CD8-positive, alpha-beta memory T cell (primary cell): ENCODE measurements at places on chromosomes 16 and 17. TPM values are rescaled to one million over a fixed set of nuclear protein-coding genes. Genes with fewer than 3 reads are reported as not detected.

DNA sequence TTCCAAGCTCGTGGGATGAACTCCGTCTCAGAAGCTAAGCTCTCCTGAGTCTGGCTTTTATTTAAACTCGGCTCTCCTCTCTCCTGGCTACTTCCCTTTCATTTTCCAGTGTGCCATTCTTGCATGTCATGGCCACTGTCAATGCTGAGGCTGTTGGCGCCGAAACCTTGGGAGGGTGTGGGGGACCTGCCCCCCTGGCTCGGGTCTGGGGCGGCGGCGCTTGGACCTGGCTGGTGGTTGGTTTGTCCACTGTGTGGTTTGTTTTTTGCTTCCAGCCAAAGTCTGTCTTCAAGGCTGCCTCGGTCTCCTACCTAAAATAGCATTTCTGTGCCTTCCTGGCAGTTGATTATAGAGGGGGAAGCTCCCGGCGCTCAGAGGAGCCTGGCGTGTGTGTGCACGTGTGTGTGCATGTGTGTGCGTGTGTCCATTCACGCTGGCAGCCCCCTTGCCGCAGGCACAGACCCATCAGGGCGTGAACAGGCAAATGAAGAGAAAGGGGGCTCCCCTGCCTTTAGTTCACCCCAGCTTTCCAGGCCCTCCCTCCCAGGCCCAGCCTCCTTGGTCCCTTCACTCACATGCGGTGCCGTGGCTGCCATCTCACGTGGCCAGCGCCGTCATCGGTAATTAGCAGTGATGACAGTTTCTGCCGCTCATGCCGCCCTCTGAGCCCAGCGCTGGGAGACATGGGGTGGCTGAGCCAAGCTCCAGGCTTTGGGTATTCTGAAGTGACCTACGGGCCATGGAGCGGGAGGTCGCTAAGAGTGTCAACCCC lies 179.9 kb downstream of the SEC14L1 start:
- DNase-seq, result no peak

The WNT9B gene
- not detected for total RNA-seq

DNA sequence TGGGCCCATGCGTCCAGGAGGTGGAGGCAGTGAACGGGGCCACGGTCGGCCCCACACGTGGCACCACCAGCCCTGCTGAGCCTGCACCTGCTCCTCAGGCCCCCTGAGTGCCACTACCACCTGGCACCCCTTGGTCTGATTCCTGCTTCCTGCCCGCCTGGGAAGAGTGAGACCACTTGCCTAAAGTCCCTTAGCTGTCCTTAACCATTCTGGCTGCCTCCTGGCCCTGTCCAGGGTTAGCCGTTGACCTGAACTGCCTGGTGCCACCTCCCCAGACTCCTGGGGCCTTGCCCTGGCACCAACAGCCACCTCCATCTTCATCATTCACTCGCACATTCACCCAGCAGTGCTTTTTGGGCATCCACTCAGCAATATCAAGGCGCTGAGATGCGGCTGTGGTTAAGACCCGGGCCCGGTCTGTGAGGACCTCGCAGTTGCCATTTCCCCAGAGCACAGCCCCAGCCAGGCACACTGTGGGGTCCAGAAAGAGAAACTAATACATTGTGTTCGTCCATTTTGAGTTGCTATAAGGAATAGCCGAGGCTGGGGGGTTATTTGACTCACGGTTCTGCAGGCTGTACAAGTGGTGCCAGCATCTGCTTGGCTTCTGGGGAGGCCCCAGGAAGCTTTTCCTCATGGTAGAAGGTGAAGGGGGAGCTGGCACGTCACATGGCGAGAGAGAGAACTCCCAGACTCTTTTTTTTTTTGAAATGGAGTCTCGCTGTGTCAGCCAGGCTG lies 318.4 kb downstream of the SEC14L1 start:
- DNase-seq, result no peak

The SLC52A1 gene
- 0.64 TPM for total RNA-seq

DNA sequence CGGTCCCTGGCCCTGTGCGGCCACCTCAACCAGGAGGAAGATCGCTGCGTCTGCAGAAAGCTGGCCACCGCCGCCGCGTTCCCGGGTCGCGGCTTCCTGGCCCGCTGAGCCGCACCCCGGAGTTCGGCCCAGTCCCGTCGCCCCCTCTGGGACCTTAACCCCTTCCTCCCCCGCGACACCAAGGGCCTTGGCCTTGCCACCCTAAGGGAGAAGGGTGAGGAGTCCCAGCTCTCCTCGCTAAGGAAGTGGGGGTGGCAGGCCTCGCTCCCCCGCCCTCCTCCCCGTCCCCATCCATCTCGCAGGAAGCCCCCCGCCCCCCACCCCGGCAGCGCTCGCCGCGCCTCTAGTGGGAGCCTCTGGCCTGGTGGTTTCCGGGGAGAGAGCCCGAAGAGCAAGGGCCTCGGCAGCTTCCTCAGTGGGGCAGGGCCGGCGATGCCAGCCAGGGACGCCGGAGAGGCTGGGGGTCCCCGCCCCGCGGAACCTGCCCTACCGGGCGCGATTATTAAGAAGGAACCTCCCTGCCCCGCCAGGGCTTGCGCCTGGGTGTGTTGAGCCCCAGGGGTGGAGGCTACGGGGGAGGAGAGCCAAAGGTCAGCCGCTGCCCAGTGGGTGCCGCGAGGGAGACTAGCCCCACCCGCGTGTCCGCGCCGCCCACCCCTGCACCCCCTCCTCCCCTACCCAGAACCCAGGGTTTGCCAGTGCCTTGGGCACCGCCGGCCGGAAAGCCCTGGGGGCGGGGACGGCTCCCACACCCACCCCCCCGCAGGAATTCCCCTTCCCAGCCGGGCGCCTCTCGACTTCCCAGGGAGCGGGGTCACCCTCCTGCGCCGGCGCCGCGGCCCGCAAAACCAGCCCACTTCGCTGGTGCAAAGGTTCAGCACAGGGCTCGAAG lies 6.8 kb downstream of the CBX4 start:
- no peak for DNase-seq

DNA sequence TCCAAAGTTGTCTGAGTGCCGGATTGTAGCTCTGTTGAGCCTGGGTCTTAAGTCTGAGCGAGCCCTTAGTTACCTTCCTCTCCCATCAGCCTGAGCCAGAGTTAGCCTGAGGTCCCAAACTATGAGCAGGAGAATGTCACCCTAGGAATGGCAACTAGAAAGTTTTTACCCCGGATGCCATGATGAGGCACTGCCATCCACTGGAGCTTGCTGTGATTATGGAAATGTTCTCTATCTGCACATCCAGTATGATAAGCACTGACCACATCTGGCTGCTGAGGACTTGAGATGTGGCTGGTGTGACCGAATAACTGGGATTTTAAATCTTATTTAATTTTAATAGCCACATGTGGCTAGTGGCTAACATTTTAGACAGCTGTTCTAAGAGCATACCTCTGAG lies 550.0 kb downstream of the CDH13 start:
- no peak for DNase-seq

DNA sequence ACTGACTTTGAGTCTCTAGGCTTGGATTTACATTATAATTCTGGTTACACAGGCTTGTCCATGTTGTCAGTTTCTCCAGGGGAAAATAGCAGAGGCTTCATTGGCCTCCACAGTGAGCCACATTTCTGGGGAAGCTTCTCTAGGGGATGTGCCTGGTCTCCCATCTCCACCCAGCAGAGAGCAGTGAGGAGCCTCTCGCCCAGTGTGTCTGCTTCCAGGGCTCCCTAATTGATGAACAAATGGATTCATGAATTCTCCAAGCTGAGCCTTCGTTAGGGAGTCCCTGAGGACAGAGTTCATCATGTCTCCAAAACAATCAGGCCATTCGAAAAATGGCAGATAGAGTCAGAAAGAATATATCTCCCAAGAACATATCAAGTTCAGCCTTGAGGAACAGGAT lies 162.4 kb upstream of the TOX3 start:
- no peak for DNase-seq

DNA sequence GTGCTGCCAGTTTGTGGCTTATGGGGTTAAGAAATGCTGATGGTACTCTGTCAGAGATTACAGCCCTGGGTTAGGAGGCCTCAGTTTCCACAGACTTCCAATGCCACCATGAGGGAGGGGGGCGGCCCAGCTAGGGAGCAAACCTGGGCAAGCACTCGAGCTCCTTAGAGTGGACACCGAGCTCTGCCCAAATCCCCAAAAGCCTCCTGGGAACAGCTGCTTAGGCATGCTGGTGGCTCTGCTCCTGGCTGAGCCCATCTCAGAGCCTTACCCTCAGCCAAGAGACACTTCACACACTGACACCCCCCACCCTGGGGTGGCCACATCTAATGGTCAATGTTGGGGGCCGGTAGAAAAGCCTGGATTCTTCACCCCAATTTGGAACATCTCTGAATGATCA lies 66.1 kb downstream of the C16orf78 start:
- DNase-seq, result no peak

- DNase-seq, result no peak
Measured at GRCh38 chr17:42817866-42818265, 6.2 kb downstream of the BECN1 start.

DNA sequence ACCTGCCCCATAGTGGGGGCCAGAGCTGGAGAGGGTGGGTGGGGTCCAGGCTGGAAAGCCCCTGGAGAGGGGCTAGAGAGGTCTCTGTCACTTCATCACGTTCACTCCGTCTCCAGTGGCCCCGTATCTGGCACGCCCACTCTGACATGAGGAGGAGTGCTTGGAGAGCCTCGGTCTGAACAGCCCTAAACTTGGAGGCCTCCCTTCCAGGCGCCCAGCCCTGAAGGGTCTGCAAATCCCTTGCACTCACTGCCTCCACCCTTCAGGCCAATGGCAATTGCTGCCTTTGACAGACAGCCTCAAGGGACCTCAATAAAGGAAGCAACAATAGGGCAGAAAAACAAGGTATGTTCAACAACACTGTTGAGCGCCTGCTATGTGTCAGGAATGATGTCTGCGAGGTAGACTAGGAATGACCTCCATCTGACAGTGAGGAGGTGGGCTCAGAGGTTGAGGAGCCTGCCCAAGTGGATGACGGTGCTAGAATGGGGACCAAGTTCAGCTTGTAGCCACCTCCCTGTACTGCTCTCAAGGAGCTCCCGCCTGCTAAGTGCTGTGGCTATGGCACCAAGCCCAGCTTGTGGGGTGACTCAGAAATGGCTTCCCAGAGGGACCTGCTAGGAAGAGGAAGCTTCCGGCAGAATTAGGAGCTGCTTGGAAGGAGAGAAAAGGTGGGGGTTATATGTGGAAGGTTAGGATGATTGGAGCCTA lies 2.9 kb upstream of the EPX start:
- DNase-seq, result no peak

DNA sequence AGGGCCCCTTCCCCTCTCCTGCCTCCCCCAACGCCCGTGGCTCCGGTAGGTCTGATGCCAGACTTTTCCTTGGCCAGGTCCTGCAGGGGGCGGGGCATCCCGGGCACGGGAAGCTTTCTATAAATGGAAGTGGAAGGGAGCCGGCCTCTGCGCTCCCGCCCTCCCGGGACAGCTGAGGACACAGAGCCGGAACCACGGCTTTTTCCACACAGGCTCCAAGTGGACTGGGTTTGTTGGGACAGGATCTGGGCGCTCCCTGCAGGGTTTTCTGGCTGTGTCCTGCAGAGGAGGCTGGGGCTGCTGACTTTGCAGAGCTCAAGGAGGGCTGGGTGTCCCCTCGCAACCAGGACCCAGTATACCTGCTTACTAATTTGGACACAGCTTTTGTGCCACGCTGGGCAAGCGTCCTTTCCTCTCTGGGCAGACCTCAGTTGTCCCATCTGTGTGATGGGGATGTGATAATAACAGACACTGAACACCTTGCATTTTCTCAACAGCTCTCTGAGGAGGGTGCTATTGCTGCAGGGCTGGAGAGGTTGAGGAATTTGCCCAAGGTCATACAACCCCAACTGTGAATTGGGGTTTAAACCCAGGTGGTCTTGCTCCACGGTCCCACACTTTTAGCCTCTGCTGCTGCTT lies 1.8 kb downstream of the TNS4 start:
- DNase-seq, result no peak

DNA sequence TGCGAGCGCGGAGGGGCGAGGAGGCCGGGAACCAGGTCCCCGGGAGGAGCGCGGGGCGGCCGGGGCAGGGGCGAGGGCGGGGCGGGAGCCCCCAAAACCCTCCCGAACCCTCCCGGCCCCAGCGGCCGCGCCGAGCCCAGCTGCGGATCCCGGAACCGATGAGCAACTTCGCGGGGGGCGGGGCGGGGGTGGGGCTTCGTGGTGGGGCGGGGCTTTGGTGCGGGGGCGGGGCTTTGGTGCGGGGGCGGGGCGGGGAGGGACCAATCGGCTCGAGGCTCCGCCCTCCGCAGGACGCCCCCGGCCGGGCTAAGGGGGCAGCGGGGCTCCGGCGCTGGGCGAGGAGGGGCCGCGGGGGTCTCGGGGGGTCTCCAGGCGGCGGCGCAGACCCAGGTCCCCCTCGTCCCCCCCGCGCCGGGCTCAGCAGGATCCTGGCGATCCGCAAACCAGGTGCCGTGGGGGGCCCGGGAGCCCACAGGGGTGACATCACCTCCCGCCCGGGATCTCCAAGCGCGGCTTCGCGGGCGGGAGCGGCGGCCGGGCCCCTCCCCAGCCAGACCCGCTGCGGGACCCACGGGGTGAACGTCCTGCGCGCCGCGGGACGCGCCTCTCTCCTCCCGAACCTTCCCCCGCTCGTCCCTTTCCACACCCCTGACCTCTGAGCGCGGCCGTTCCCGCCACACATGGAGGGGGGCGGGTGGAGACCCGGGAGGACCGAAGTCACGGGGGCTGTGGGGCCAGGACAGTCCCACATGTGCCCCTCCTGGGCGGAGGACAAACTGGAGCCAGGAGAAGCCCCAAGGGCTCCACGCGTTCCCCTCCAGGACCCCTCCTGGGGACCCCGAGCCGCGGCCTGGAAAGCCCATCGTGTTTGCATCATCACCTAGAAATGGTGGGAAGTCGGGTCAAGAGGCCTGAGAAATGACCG lies at the start of gene ABR:
Gene ABR, minus strand, starts transcription at position 164 of the 925 bp plus-strand sequence. CDS start 254 bp downstream, outside the sequence.
- peak; percentile 61 for DNase-seq

DNA sequence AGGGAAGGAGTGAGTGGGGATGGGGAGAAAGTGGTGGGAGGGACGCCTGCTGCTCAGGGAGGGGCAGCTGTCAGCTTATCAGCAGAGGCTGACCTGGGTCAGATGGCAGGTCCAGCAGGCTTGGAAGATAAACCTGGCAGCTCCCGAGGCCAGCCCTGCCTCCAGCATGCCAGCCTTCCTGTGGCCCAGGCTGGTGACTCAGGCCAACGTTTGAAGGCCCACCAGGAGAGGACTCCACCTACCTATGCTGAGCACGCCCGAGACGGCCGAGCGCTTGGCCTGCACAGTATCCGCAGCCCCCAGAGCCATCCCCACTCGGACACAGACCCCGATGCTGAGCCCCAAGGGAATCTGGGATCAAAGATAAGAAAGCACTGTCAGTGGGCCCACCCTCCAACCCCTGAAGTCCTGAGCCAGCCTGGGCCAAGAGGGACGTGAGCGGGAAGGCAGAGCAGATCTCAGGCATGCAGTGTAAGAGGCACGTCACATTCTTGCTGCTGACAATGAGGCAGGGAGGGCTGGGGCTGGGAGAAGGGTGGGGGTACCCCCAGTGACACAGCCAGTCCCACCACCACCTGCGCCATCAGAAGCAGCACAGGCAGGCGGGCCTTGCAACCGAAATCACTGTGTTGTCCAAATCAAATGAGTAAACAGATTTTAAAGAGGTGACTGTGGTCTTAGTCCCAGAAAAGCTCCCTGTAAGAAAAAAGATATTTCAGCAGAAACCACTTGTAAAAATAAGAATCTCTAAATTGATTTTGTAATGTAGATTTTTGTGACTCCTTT lies 12.4 kb downstream of the SLC47A2 start:
- no peak for DNase-seq
